NCI-H2081 (cell line): ENCODE measurements at places on chromosomes 7 and 10.

DNA sequence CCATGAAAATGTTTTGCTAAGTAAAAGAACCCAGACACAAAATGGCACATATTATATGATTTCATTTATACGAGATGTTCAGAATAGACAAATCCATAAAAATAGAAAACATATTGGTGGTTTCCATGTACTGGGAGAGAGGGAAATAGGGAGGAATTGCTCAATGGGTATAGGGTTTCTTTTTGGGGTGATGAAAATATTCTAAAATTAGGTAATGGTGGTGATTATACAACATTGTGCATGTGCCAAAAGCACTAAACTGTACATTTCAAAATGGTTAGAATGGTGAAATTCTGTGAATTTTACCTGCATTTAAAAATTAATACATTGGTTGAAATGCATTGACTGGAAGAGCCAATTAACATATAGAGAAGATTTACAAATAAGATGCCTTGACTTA is 613.9 kb downstream of the TNS3 start:
- no peak for DNase-seq

DNA sequence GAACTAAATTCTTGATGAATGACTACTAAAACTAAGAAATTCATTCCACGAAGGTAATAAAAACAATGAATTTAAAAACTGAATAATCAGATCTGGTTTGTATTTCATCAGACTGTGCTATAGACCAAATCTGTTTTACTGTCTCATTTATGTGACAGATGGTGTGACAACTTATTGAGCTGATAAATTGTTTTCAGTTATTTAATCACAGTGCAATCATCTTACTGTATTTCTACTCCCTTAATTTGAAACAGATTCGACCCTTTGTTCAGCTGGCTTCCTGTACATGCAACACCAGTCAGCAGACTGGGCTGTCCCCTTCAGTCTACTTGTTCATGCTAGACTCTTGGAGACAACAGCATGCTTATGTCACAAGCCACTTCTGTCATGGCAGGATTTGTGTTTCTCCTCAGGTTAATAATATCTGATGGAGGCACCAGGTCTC is 150.9 kb downstream of the MBL2 start:
- no peak for DNase-seq

DNA sequence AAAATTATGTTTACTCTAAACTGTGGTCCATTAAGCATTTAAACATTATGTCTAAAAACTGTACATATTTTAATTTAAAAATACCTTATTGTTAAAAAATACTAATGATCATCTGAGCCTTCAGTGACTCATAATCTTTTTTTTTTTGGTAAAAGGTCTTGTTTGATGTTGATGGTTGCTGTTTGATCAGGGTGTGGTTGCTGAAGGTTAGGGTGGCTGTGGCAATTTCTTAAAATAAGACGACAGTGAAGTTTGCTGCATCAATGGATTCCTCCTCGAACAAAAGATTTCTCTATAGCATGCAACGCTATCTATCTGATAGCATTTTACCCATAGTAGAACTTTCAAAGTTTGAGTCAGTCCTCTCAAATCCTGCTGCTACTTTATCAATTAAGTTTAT is 180.0 kb upstream of the AHR start:
- no peak for DNase-seq

DNA sequence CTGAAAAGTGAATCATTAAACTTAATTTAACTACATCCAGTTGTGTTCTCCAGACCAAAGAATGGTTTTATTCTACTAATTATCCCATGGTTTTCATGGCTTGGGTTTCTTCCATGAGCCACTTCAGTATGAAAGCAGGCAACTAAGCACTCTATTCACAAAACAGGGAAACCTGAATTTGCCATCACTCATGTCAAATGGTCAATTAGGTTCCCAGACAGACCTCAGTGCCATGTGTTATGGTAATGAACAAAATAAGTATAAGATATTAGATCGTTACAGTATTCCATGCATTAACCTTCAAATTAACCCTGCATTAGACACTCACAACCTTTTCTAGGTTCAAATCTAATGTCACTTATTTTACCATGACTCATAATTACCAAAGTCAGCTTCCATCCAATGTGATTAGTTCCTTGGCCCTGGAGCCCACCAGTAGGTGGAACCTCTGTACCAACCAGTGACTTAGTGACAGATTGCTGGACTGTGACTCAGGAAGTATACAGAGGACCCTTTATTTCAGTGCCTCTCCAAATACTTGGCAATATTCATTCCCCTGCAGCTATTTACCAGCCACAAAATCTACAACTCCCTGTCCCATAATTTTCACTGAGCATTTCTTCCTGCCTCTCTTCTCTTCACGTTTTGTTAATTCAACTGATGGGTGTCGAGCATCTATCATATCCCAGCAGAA is 1270.2 kb upstream of the SORCS1 start:
- DNase-seq, result no peak

GRCh38 chr10:66834802-66835201 is 91.0 kb upstream of the LRRTM3 start:
- DNase-seq, result no peak

DNA sequence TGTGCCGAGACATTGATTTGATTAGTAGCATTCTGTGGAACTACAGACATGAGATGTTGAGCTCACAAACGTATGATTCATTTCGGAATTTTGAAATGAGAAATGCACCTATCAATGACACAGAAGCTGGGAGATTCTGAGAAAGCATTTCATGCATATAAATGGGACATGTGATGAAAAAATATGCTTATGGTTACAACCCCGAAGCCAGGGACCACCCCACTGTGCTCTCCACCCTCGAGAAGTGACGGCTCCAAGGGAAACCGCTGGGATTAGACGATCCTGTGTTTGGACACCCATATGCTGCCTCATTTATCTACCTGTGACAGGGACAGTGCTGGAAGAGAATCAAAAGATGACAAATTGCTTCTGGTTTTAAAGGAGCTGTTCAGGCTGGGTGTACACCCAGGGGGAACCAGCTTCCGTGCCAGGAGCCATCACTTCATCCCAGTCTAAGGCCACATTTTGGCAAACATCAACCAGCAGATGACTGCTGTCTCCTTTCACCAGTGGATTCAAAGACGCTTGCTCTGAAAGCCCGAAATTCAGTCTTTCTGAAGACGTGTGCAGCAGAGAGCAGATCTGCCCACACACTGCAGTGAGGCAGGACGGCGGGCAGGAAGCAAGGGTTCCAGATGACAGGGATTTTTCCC is 109.9 kb downstream of the ATXN7L1 start:
- no peak for DNase-seq

GRCh38 chr7:66921918-66922486 is 977 bp downstream of the TMEM248 start:
- DNase-seq, result peak; percentile 42

- DNase-seq, result no peak
Observed at GRCh38 chr7:35971133-35971891, 170.5 kb downstream of the SEPTIN7 start.

- no peak for DNase-seq
Observed at GRCh38 chr7:101952355-101953247, 135.2 kb downstream of the CUX1 start.
